ENCODE measurements at places on chromosomes 6 and 20. TPM values are rescaled to one million over a fixed set of nuclear protein-coding genes. Genes with fewer than 3 reads are reported as not detected.

Gene TTBK1
- total RNA-seq: under 0.01 TPM

Gene C2
- 2.9 TPM for total RNA-seq

GRCh38 chr20:40491009-40491590 is 197.9 kb downstream of the MAFB start:
- no peak for DNase-seq

- DNase-seq: no peak
These were observed 1435.7 kb upstream of the ADGRB3 start for GRCh38 chr6:67199425-67199824.

DNA sequence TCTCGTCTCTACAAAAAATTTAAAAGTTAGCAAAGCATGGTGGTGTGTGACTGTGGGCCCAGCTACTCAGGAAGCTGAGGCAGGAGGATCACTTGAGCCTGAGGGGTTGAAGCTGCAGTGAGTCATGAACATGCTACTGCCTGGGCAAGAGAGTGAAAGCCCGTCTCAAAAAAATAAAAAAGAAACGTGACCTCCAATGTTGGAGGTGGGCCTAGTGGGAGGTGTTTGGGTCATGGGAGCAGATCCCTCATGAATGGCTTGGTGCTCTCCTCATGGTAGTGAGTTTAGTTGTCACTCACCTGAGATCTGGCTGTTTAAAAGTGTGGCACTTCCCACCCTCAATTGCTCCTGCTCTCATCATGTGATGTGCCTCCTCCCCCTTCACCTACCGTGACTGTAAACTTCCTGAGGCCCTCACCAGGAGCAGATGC is 24.3 kb downstream of the RBL1 start:
- DNase-seq: peak; percentile 96

DNA sequence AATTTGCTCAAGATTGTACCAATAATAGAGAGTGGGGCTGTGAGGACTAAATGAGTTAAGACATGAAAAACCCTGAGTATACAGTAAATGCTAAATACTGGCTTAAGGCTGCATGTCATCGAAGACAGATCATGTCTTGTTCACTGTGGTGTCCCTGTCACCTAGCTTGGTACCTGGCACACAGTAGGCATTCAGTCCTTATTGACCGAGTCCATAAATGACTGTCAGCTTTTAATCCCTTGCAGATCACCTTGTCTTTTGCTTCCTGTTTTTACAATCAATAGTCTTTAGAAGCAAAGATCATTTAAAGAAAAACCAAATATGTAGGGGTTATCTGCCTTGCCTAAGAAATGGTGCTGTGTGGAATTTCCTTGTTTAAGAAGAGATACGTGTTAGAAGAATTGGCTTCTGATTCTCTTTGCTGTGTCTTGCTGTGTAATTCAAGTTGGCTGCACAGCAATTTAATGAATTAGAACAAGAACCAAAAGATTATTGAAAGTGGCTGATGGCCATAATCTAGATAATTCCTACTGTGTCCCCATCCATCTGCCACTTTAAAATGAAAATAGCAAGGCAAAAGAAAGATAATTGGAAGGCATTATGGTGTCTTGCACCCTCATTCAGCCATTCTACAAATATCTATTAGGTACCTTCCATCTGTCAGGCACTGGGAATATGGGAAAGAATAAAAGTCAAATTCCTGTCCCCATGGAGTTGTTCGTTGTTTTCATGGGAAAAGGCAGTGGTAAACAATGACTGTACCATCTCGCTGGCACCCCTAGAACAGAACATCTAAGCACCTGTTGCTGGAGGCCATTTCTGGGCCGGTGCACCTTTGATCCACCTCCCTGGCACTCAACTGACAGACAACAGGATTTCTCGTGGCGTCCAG is 12.4 kb upstream of the MAPK13 start:
- DNase-seq: no peak

- DNase-seq: peak; percentile 23
These were observed 20.6 kb downstream of the EPM2A start for GRCh38 chr6:145714731-145715130.

DNA sequence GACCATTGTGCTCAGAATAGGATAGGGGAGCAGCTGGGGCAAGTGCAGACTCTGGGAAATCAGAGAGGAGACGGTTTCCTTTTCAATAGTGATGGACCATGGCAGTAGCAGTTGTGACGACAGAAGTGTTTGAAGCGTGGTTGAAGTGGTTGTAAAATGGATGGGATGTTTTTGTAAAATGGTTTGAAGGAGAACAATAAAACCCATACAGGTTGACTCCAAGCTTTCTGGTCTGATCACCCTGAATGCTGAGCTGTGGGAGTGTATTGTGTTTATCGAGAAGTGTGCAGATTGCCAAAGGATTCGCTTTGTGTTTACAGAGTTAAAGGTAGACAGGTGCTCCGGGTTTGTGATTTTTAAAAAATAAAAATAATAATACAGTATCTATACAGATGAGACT is 255.2 kb upstream of the SULF2 start:
- no peak for DNase-seq

DNA sequence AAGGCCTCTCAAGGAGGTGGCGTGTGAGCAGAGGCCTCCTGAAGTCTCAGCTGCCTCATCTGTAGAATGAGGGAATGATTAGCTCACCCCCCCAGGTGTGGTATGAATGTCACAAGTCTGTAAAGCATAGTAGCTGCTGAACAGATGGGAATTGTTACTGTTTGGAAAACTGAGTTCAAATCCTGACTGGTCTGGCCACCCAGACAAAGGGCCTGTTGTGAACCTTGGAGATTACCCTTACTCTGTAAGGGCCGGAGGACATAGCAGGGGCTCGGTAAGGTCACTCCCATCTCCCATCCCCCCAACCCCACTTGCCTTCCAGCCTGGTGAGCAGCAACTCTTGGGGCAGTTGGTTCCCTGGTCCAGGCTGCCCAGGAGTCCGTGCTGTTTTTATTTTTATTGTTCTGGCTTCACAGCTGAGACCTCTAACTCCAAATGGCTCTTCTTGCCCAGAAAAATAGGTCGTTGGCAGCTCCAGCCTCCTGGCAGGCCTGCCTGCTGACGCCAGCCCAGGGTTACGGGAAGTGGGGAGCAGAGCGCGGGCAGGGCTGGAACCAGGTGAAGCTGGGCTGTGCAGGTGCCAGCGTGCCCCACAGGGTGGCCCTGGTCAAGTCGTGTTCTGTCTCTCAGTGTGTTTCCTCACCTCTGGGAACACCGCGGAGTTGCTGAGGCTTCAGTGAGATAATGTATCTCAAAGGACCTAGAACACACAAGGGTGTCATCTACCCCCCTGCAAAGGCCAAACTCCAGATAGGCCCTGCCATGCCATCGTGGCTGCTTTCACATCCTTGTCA is 4.5 kb upstream of the SIRPA start:
- no peak for DNase-seq

Gene HDGFL1
- total RNA-seq: not detected

DNA sequence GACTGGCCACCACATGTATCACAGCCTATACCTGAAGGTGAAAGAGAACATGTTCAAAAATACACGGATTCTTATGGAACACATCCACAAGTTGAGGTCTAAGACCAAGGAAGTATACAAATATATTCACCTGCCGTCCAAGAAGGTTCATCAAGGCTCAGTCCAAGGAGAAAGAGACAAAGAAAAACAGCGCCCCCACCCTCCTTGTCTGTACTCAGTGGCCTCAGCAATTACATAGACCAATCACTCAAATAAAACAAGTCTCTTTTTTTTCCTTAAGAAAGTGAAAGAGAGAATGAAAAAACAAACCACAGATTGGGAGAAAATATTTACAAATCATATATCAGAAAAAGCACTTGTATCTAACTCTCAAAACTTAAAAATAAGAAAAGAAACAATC is 19.5 kb downstream of the CPXM1 start:
- no peak for DNase-seq

Gene TNFRSF6B
- not detected for total RNA-seq

DNA sequence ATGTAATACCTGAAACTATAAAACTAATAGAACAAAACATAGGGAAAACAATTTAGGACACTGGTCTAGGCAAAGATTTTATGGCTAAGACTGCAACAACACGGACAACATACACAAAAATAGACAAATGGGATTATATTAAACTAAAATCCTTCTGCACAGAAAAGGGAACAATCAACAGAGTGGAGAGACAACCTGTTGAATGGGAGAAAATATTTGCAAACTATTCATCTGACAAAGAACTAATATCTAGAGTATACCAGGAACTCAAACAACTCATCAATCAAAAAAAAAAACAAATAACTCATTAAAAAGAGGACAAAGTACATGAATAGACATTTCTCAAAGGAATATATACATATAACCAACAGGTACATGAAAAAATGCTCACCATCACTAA is 174.5 kb downstream of the FNDC1 start:
- DNase-seq: no peak

Gene HLA-DRB1
- not detected for total RNA-seq

Gene TFAP2A
- 26.6 TPM for total RNA-seq

Gene RAET1E
- 1.5 TPM for total RNA-seq

GRCh38 chr6:75423386-75423785 is 70.2 kb downstream of the FILIP1 start:
- DNase-seq: no peak

Gene PBX2
- total RNA-seq: 20.3 TPM

- DNase-seq: peak; percentile 54
These were observed 32.7 kb upstream of the SNAP25 start for GRCh38 chr20:10185741-10186558.

DNA sequence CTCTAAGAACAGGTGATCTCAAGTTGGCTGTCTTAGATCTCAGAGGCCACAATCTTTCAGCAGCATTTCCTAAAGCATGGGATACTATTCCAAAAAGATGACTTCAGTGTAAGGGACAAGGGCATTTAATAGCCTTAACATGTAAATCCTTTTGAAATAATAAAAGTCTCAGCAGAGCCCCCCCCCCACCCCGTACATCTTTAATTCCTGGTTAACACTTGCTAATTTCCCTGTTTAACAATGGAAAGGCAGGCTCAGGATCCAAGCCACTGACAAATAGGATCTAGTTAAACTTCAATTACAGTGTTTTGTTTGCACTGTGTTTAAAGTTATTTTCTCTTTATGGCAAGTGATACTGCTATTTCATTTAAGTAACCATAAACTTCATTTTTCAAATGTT is 12.0 kb downstream of the TASP1 start:
- DNase-seq: no peak

Gene BMP7
- 0.02 TPM for total RNA-seq

- DNase-seq: peak; percentile 39
These were observed 7.3 kb downstream of the JAG1 start for GRCh38 chr20:10666221-10667076.

- DNase-seq: no peak
These were observed 63.0 kb downstream of the ARID1B start for GRCh38 chr6:156840136-156840535.

Gene RSPH9
- total RNA-seq: 0.69 TPM

DNA sequence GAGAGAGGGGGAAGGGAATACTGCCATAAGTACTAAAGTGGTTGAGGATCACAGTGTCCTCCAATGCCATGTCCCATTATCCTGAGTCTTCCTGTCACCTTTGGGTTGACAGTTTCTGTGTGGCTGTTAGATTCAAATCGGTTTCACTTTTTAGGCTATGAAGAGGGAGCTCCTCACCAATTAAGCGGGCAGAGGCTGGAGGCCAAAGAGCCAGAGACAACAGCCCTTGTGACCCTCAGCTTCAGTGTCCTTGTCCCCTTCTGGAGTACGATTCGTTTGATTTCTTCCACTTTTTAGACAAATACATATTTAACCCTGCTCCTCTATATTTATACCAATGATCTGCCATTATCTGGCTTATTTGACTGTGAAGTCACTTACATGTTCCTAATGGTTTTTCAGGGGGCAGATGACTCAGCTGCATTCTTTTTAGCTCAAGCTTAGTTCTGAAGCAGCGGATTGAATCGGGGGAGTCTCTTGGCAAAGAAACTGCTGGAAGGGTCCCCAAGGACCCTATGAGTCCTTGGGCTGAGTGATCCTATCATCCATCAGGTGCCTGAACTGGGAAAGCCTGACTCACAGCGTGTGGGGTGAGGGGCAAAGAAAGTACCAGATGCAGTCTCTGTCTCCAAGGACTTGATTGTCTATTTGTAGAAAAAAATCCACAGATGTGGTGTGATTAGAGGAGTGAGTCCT is 18.2 kb downstream of the FERMT1 start:
- peak; percentile 44 for DNase-seq

Gene SLC35D3
- total RNA-seq: not detected

- DNase-seq: no peak
These were observed 16.7 kb upstream of the E2F1 start for GRCh38 chr20:33702861-33703260.

Gene PSORS1C1
- total RNA-seq: 0.15 TPM

DNA sequence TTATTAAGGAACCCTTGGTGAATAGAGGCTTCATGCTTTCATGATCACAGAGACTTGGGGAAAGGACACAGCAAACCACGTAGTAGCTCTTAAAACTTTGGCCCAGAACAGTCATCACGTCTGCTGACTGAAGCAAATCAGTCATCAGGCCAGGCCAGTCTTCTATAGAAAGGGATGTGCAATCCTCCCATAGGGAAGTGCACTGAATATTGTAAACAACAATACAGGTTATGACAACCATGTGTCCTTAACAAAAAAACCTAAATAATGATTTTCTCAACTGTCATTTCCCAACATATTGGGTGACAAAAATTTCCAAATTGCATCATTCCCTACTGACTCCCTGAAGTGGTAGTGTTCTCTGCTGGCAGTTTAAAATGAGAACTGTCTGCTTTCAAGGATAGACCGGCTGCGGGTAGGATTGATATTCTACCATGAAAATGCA is 388.2 kb upstream of the CITED2 start:
- peak; percentile 64 for DNase-seq

DNA sequence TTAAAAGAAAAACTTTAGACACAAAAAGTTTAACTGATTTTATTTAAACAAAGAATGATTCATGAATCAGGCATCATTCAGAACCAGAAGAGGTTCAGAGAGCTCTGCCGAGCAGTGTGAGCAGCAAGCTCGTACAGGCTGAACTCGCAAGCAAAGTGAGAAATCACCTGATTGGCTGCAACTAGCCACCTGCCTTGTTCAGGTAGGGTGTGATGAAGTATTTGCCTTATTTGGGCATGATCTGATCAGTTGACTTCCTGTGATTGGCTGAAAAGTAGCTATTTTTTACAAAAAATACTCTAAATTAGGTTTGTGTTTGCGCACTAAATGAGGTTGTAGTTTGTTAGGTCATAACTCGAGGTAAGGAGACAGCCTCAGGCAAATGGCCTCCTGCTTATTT is 80.7 kb downstream of the HIVEP1 start:
- peak; percentile 20 for DNase-seq

GRCh38 chr6:56507517-56507916 is 135.2 kb downstream of the DST start:
- DNase-seq: no peak

DNA sequence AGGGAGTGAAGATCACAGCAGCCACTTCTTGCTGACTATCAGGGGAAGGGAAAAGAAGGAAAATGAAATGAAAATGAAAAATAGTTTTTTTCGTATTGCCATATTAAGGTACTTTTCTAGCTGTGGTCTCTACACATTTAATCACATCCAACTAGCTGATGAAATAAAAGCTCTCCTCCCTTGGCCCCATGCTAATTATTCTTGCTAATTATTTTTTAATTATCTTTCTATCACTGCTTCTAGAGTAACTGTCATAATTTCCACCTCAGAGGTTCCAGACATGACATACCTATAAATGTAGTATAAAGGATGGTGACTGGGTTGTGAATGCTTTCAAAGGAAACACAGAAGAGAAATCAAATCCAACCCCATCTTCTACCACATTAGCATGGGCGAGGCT is 334.1 kb upstream of the MAN1A1 start:
- no peak for DNase-seq
